Stimulated activated CD8-positive, alpha-beta memory T cell treated with anti-CD3 and anti-CD28 coated beads, Interleukin-7, amount 100 ng/mL, for 24 hours (primary cell): ENCODE measurements at places on chromosomes 3 and 15.

DNA sequence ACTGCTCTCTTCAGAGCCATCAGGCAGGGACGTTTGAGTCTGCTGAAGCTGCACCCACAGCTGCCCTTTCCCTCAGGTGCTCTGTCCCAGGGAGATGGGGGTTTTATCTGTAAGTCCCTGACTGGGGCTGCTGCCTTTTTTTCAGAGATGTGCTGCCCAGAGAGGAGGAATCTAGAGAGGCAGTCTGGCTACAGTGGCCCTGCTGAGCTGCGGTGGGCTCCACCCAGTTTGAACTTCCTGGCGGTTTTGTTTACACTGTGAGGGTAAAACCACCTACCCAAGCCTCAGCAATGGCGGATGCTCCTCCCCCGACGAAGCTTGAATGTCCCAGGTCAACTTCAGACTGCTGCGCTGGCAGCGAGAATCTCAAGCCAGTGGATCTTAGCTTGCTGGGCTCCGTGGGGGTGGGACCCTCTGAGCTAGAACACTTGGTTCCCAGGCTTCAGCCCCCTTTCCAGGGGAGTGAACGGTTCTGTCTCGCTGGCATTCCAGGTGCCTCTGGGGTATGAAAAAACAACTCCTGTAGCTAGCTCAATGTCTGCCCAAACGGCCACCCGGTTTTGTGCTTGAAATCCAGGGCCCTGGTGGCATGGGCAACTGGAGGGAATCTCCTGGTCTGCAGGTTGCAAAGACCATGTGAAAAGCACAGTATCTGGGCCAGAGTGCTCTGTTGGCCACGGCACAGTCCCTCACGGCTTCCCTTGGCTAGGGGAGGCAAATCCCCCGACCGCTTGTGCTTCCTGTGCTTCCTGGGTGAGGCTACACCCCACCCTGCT lies 21.1 kb upstream of the ST6GAL1 start:
- peak; percentile 45 for DNase-seq

DNA sequence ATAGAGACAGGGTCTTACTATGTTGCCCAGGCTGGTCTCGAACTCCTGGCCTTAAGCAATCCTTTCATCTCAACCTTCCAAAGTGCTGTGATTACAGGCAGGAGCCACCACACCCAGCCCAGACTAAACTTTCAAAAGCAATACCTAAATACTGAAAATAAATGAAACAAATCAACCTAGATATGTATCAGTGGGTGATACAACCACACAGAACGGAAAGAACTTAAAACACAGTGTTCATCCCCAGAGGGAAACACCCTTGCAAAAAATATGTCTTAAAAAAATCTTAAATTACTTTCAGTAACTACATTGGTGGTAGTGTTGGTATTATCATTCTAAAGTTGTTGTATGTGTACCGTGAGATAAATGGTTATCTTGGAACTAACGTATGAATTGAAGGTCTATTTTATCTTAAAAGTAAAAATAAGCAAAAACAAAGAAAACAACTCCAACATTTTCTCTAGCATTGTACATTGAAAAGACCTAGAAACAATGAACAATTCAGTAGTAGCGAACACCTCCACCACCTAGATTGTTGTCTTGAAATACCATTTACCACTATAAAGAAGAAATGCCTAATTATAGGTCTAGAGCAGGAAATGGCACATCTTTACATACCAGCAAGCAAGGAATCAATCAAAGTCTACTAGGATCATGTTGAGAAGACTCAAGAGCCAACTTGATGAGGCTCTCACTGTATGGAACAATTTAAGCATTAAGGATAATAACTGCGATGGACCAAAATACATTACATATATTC lies 24.7 kb downstream of the SLTM start:
- DNase-seq: no peak

- no peak for DNase-seq
These were observed 75.6 kb downstream of the AQP9 start for GRCh38 chr15:58213587-58214338.

GRCh38 chr3:58630076-58630709 lies 36.4 kb downstream of the FAM3D start:
- peak; percentile 38 for DNase-seq

- no peak for DNase-seq
These were observed 124.1 kb downstream of the RASA2 start for GRCh38 chr3:141610939-141611338.

DNA sequence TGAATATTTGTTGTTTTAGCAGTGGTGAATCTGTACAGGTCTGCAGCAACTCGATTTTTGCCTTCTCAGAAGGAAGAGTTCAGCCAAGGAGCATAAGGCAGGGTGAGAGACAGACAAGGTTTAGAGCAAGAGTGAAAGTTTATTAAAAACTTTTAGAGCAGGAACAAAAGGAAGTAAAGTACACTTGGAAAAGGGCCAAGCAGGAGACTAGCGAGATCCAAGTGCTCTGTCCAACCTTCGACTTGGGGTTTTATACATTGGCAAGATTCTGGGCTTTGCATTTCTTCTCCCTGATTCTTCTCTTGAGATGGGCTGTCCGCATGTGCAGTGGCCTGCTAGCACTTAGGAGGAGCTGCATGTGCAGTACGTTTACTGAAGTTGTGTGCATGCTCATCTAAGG lies 46.7 kb upstream of the AADACL2 start:
- DNase-seq: no peak

- DNase-seq: no peak
These were observed 555.9 kb downstream of the RSL24D1 start for GRCh38 chr15:54640873-54641272.

GRCh38 chr15:98960555-98961050 lies 47.0 kb downstream of the PGPEP1L start:
- DNase-seq: no peak

DNA sequence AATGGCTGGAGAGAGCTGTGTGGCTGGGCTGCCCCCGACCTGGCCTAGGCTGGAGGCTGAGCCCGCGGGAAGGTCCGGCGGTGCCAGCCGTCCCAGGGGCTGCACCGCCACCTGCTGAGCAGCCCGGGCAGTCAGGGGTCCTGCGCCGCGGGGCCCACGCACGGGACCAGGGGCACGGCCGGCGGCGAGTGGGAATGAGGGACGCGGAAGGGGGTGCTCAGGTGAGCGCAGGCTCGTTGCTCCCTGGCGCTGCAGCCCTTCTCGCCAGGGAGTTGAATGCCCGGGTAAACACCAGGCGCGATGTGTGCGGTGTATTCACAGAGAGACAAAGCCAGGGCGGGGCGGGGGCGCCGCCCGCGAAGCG lies 666 bp upstream of the SEMA3F start:
- no peak for DNase-seq

DNA sequence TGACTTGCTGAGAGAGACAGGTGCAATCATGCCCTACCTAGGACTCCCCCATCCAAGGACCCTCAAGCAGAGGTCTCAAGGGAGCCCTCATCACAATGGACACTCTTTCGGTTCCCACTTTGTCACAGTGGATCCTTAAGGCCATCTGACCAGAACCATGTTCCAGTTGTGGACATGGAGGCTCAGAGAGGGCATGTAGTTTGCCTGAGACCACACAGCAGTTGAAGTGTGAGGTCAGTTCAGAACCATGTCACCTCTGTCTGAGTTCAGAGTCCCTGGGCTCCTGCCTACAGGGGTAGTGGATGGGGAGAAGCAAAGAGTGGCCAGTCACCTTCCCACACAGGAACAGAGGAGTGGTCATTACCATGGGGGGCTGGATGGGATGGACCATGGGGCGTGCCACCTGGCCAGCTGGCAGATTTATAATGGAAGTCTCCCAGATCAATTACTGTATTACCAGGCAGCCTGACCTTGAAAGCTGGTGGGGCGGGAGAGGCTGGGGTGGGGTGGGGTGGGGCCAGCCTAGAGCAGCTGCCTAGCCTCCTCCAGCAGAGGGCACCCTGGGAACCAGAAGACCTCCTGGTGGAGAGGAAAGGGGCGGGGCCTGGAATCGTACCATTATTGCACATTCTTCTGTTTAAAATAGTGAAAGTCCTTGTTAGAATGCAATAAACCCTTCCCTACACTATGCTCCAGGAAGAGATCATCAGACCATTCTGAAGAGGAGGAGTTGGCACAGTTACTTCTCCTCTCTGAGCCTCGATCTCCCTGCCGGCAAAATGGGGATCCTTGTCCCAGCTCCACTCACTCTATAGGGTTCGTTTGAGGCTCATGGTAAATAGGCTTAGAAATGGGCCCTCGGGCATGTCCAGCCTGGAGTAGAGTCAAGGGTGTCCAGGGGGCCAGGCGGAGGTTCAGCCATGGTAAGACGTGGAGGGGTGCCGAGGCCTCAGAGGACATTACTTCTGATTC lies 26.9 kb upstream of the LINGO1 start:
- DNase-seq: peak; percentile 9

DNA sequence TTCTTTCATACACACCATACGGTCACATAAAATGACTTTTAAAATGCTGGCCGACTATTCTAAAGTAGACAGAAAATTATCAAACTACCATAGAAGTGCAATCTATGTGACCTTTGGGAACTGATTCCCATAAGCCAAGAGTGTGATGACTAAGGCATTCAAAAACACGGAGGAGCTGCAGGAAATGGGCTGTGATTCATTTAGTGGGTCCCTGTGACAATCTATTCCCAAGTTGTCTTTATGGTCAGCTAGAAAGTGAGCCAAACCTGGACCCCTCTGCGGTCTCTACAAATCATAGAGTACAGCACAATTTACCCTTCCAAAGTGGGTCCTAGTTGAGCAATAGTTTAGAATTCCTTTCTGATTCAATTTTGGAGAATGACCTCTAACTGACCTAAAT lies 251.5 kb upstream of the CBLB start:
- DNase-seq: no peak

- no peak for DNase-seq
These were observed 46.5 kb upstream of the PLXND1 start for GRCh38 chr3:129653019-129653418.

- no peak for DNase-seq
These were observed 7.8 kb upstream of the CHRM5 start for GRCh38 chr15:33960549-33960935.

- DNase-seq: no peak
These were observed 115.0 kb downstream of the FBN1 start for GRCh38 chr15:48530528-48530927.

GRCh38 chr15:86624261-86625036 lies 544.8 kb downstream of the AGBL1 start:
- peak; percentile 71 for DNase-seq

GRCh38 chr15:52262364-52262763 lies 33.2 kb downstream of the MYO5C start:
- no peak for DNase-seq

DNA sequence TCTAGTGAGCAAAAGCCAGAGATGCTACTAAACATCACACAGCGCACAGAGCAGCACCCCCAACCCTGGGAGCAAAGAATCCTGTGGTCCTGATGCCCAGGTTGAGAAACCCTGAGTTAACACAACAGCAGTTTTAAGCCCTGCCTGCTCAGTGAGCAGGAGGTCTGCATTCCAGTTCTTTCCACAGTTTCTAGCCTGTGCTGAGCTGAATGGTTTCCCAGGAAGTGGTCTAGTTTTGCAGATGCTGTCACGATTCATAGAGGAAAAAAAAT lies 171.1 kb upstream of the PROK2 start:
- DNase-seq: no peak

GRCh38 chr15:83108266-83109219 lies 1.1 kb downstream of the TM6SF1 start:
- no peak for DNase-seq
